ENCODE measurements at places on chromosomes 11 and 22.

DNA sequence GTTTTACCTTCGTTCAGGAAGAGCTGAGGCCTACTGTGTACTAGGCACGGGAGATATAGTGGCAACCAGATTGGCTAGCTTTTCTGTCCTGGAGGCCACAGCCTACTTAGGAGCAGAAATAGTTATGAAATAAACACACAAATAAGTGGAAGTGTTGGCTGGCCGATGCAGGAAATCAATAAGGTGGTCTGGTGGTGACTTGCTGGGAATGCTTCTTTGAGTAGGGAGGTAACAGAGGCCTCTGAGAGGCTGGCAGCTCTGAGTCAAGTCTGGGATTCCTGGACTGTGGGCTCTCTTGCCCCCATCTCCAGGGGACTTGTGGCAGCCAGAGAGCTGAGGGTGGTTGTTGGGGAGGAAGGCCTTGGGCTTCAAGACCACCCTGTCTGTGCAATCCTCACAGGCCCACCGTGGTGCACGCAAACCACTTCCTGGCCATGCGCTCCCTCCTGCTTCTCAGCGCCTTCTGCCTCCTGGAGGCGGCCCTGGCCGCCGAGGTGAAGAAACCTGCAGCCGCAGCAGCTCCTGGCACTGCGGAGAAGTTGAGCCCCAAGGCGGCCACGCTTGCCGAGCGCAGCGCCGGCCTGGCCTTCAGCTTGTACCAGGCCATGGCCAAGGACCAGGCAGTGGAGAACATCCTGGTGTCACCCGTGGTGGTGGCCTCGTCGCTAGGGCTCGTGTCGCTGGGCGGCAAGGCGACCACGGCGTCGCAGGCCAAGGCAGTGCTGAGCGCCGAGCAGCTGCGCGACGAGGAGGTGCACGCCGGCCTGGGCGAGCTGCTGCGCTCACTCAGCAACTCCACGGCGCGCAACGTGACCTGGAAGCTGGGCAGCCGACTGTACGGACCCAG is 4.1 kb downstream of the SERPINH1 start:
- DNase-seq: no peak

GRCh38 chr22:29700206-29700899 is 19.4 kb upstream of the CABP7 start:
- DNase-seq: no peak

- no peak for DNase-seq
These were observed 4.4 kb downstream of the OR51V1 start for GRCh38 chr11:5196067-5196466.

DNA sequence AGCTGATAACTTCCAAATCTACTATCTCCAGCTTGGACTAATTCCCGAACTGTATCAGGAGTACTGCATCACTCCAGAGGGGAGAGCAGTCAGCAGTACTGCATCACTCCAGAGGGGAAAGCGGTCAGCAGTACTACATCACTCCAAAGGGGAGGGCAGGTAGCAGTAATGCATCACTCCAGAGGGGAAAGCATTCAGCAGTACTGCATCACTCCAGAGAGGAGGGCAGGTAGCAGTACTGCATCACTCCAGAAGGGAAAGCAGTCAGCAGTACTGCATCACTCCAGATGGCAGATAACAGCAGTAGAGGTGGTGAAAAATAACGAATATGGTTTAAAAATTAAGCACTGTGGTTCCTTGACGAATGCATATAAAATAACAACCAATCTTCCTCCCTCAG is 8.4 kb downstream of the CWC15 start:
- DNase-seq: no peak

DNA sequence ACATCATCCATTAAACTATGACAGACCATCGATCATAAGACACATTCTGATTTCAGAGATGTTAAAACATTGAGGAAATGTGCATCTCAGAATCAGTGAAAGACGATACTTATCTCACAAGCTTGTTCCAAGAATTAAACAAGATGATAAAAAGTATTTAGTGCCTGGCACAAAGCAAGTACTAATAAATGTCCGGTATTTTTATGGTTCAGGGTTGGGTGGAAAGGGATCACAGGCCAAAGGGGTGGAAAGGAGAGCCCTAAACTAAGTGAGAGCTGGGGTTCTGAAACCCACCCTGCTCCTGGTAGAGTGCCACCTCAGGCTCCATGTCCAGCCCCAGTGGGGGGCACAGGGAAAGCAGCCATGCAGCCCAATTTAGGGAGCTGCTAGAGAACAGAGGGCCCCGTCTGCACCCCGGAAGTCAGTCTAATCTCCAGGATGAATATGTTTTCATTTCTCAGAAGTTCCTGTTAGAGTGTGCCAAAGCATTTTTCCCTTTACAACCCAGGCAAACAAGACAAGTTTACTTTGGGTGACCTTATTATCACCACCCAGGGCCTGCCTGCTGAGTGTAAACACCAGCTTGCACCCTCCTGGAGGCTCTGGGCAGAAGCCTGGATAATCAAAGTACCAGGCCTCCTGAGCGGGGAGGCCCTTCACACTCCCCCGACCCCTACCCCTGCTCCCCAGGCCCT is 3.8 kb upstream of the CREB3L1 start:
- peak; percentile 78 for DNase-seq

- no peak for DNase-seq
These were observed 153.9 kb upstream of the MPPED2 start for GRCh38 chr11:30740091-30740490.

DNA sequence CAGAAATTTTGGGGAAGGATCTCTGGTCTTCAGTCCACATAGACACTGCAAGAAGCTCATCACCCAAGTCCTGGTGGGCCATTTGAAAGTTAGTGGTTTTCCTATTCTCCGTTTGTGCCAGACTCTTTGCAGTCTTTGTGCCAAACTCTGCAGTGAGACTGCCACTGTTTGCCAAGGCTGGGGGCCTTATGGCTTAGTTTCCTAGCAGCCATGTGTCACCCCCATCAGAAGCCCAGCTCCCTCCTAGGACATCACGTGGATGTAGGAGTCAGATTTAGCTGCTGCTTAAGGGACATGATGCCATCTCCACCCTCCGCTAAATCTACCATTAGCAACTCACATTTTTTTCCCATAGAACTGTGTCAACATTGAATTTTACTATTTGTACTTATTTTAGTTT is 220.0 kb downstream of the C11orf91 start:
- no peak for DNase-seq

DNA sequence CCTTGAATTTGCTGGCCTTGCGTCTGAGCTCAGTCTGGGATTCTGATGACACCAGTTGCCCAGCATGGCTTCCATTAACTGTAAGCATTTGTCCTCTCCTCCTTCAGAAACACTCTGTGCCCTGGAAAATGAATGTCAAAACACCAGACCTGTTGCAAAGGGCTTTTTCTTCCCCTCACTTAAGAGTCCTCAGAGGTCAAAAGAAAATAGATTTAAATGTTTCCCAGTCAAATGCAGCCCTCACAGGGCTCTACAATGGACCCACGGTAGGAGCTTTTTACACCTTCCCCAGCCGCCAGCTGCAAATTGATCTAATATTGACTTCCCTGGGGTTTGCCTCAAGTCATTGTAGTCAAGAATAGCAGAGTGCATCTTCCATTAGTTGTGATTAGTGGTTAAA is 332.2 kb downstream of the INSC start:
- no peak for DNase-seq

- DNase-seq: no peak
These were observed 41.9 kb upstream of the MN1 start for GRCh38 chr22:27843441-27843840.

GRCh38 chr11:575313-575995 is 816 bp upstream of the PHRF1 start:
- peak; percentile 76 for DNase-seq

DNA sequence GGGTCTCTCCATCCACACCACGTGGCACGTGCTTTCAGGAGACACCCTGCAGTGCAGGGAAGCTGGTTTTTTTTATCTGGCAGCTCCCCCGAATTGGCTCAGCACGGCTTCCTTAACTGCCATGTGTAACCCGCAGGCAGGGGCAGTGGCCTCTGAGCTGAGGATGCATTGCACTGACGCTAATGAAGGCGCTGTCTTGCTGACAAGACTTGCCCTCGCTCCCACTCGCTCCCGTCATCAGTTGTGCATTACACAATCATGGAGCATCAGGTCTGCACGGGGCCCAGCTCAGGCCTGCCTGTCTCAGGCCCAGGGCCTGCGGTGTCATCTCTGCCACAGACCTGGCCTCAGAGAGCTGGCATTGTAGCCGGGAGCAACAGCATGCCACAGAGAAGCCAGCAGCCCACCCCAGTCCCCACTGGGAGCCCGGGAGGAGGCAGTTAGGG is 95.9 kb downstream of the ARHGAP8 start:
- no peak for DNase-seq

- no peak for DNase-seq
These were observed 186.8 kb downstream of the SOX6 start for GRCh38 chr11:16169541-16169940.

DNA sequence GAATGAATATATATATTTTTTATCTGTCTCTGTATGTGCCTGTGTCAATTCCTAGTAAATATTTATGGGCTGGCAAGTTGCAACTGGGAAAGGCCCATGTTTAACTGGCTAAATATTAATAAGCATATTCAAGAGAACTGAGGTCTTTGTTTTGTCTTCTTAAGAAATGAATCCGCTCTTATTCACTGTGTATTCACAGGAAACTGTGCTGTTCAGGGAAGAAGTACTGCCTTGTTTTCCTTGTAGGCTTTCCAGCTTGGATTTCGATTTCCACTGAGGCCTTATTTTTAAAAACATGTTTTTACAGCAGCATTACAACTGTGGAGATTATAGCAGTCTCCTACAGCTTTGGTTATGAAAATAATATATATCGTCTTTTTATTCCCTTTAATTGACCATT is 64.7 kb downstream of the LDLRAD3 start:
- no peak for DNase-seq

DNA sequence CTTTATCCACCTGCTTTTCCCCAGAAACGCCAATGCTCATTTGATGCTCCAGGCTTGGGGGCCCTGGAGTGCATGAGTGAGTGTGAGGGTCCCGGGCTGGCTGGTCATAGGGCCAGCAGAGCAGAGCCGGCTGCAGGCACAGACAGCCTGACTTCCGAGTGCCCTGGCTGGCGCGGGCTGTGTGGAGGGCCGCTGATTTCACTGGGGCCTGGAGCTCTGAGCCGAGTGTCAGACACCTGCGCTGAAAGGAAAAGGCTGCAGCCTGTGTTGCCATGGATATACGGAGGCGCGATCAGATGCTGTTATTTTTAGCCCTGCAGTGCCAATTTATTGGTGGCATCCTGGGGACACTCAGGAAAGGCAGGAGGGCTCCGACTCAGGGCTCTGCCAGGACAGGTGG is 87.6 kb downstream of the ST3GAL4 start:
- DNase-seq: no peak

GRCh38 chr11:32312206-32312817 is 123.0 kb downstream of the WT1 start:
- peak; percentile 67 for DNase-seq

DNA sequence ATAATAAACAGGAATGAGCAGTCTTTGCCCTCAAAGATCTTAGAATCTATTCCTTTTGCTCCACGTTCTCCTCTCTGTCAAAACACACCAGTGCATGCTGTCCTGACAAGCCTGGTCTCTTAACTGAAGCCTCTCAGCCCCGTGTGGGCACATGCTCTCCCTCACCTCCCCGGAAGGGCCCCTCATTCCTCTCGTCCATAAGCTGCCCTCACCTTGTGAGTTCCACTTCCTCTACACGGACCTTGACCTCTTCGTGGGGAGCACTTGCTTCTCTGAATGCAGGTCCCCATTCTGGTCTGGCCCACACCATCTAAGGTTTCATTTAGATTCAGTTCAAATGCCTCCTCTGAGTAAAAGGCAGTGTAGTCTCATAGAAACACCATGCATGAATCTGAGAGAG is 412.3 kb upstream of the SYN3 start:
- no peak for DNase-seq

GRCh38 chr11:72736452-72737069 is 15.6 kb downstream of the ARAP1 start:
- DNase-seq: peak; percentile 67

GRCh38 chr11:101277036-101277435 is 147.4 kb upstream of the PGR start:
- DNase-seq: no peak

- DNase-seq: peak; percentile 6
These were observed 13.6 kb downstream of the KCNJ5 start for GRCh38 chr11:128904656-128905344.

DNA sequence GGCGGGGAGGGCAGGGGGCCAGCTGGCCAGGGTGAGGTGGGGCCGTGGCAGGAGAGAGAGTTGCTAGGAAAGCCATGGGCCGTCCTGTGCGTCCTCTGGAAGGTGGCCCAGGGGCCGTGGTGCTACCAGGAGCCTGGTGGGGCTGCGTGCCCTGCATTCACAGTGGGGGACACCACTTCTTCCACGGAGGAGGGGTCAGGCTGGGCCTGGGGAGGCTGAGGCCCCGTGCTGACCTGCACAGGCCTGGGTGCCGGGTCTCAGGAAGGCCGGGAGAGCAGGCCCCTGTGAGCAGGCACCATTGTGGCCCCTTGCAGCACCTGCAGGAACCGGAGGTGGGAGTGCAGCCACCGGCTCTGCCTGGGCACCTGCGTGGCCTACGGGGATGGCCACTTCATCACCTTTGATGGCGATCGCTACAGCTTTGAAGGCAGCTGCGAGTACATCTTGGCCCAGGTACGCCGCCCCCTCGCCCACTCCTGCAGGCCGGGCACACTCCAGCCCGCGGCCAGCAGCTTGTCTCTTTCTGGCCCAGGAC is 12.0 kb downstream of the MUC5B start:
- no peak for DNase-seq

- no peak for DNase-seq
These were observed 4.9 kb downstream of the MUC5AC start for GRCh38 chr11:1162491-1163311.

DNA sequence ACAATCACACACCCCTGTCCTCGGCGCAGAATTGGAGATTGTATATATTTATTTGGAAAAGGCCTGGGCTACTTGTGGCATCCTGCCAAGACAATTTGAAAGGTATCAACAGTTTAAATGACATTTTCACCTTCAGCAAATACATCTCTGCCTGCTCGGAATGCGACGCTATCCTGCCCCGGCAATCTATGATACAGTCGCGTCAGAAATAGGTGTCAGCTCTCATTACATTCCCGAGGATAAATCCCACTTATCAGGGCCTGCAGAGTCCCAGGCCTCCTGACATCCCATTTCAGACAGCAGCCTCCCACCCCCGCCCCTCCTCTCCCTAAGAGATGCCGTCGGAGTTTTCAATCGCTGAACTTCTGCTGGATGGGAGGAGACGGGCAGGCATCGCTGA is 114.7 kb downstream of the BRD1 start:
- no peak for DNase-seq

GRCh38 chr11:101034076-101034475 is 95.5 kb downstream of the PGR start:
- no peak for DNase-seq

- DNase-seq: no peak
These were observed 2.8 kb downstream of the HTR3A start for GRCh38 chr11:113977701-113978100.

Measured in A549 (cell line).